ENCODE measurements at places on chromosomes 3 and 15.

- DNase-seq, result no peak
These were observed 74.0 kb downstream of the OXNAD1 start for GRCh38 chr3:16338999-16339398.

- DNase-seq, result peak; percentile 3
These were observed 485.4 kb downstream of the CNTN6 start for GRCh38 chr3:1578124-1578806.

DNA sequence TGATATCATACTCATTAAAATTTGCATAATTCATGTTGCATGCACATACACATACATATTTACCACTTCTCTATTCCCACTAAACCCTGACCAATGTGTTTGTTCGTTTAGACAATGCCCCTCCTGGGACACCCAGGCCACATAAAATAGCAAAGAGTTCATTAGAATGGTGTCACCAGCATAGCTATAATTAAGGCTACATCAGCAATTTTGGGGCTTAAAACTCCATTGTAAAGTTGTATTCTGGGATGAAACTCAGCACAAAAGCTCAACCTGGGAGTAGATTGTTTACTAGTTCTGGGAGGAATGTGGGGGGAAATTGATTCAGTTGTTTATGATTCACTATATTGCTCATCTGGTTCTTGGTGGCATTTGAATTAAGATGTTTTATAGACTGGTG is 522.2 kb upstream of the SUCLG2 start:
- no peak for DNase-seq

DNA sequence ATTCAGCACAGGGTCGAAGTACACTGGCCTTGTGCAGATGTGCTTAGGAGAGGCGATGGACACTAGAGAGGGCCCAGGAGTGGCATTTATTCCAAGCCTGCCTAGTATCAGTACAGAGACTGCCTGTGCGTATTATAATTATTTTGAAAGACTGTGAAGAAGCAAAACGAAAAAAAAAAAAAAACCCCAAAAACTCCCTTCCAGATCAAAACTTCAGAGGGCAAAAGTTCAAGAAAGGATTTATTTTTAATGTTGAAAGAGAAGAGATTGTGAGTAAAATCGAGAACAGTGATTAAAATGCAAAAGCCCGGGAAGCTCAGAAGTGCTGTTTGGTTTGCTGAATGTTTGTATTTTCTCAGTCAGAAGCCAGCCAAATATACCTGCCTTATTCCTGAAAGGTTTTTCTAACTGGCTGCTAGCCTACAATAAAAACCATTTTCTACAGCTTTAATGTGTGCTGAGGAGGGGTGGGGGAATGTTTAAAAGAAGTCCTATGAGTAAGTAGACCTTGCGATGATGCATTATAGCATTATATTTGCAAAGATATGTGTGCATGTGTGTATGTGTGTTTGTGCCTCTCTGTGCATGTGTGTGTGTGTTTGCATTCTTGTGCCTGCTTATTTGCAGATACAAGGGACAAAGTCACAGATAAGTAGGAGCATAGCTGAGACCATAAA is 19.3 kb upstream of the LZTFL1 start:
- DNase-seq, result no peak

GRCh38 chr15:63430766-63431451 is 49.3 kb upstream of the CA12 start:
- no peak for DNase-seq

GRCh38 chr3:117235304-117235703 is 525.7 kb downstream of the TUSC7 start:
- no peak for DNase-seq

GRCh38 chr15:42046597-42046996 is 25.8 kb upstream of the PLA2G4E start:
- DNase-seq, result no peak

DNA sequence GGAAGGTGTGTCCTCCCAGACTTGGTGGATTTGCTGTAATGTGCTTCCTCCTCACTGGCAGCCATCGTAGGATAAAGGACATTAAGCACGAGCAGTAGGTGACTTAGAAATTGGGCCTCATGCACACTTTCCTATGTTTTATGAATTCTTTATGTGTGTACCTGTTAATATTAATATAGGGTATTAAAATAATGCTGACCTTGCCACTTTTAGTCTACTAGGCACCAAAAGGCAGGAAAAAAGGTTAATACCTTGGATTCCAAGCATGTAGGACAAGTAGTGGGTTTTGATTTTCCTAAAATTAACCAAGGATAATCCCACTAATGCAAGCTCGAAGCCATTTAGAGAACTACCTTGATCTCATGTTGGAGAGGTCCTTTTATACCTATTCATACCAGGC is 55.9 kb downstream of the ADAMTSL3 start:
- no peak for DNase-seq

DNA sequence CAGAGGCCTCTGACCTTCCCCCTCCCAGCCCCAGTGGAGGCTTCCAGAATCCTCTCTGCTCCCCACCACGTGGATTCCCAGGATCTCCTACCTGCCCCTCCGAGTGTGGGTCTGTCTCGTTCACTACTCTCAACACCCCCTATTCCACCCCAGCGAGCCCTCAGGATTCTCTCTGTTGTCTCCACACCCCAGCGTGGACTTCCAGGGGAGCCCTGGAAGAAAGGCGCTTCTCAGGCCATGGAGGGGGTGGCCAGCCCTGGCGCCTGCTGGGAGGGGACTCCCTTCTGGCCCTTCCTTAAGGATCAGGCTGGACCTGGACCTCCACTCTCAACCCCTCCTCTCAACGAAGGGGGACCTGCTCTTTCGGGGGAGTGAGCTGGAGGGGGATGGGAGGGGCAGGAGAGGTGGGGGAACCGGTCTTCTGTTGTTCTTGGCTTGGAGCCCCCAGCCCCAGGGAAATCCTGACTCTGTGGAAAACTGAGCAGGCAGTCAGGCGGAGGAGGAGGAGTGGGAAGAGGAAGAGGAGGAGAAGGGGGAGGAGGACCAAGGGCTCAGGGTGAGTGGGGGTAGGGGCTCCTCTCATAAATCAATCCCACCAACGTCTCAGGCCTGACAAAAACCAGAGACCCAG is 32.9 kb downstream of the EPHB3 start:
- no peak for DNase-seq

DNA sequence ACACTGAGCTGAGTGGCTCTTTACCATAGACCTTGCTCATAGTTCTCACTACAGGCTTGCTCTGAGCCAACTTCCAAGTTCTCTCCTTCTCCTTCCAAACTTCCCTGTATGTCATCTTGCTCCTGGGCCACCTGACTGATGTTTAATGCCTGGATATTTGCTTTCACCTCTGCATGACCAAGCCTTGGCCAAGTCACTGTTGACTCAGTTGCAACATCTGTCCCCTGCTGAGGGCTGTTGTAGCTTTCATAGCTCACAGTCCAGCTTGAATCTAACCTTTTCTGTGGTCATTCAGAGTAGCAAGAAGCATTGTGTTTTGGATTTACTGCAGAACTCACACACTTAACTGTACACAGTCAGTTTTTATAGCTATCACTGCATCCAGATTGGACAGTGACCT is 171.8 kb upstream of the ROPN1 start:
- no peak for DNase-seq

- DNase-seq, result no peak
These were observed 245.3 kb downstream of the OCA2 start for GRCh38 chr15:27853624-27854455.

- DNase-seq, result no peak
These were observed 692.9 kb downstream of the GBE1 start for GRCh38 chr3:81068546-81068945.

- no peak for DNase-seq
These were observed 689.9 kb downstream of the TUSC7 start for GRCh38 chr3:117399311-117400078.

GRCh38 chr3:127987309-127987995 is 64.8 kb upstream of the SEC61A1 start:
- DNase-seq, result no peak

- no peak for DNase-seq
These were observed 1.8 kb downstream of the HES1 start for GRCh38 chr3:194137506-194138474.

GRCh38 chr3:46896386-46896785 is 18.9 kb downstream of the PTH1R start:
- DNase-seq, result no peak

DNA sequence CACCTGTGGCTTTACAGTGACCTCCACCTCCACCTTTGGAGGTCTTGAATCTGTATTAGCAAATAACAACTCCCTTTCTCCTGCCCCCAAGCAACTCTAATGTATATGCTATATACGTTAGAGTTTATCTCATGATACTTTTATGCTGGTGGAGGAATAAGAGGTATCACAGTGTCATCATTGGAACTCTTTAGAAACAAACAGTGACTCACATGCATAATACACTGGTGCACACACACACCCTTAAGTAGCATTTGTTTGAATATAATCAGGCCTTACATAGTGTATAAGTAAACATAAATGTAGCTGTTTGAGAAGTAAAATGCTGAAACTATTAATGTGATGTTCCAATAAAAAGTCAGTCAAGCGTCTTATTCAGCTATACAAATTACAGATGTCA is 280.2 kb upstream of the C2CD4B start:
- no peak for DNase-seq

DNA sequence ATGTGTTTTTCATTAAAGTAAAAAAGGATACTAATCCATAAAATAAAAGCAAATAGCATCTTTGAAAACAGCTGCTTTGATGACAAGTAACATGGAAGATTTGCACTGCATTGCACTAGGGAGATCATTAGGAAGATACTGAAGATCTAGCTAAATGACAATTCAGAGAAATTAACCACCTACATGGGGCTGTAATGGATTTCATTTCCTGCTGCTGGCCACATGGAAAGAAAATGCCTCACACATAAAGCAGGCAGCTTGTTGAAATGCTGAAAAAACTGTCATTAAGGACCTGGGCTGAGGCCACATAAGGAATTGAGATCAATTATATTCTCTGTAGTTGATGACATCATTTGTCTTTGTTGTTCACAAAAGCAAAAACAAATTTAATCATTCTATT is 94.1 kb downstream of the PYDC2 start:
- DNase-seq, result no peak

- DNase-seq, result peak; percentile 22
These were observed 455 bp upstream of the SNAP23 start for GRCh38 chr15:42494998-42495360.

DNA sequence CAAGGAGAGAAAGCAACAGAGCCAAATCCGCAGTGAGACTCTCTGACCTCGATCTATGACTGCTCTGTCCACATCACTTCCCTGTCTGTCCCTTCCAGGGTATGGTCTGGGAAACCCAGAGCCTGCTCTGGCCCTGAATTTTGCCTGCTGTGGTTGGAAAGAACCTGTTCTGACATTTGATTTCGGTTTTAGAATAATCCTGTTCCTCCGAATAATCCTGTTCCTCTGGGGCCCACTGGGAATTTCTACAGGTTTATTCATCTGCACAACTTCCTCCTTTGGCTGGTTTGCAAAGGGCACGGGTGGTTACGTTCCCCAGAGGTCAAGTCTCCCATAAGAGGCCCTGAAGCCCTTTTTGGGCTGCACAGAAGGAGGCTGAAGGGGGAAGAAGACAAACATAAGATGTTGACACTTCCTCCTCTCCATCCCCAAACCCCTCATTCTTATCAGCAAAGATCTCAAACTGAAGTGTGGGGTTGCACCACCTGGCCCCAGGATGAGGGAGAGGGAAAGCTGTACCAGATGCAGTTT is 10.6 kb downstream of the LAMP3 start:
- DNase-seq, result no peak

DNA sequence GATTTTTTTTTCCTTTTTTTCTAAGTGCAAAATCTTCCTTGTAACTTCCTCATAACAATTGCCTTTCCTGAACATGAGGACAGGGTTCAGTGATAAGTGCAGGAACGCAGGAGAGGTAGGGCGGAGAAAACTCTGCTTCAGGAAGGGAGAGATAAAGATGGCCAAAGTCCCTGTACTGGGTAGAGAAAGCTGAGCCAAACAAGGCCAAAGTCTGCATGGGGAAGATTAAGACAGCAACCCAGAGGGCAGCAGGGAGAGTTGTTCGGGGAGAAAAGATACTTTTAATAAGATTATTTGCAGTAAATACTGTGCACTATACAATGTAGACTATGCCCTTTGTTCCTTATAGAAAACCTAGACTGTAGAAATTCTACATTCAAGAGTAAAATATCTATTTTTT is 55.4 kb upstream of the LRRFIP2 start:
- DNase-seq, result no peak

DNA sequence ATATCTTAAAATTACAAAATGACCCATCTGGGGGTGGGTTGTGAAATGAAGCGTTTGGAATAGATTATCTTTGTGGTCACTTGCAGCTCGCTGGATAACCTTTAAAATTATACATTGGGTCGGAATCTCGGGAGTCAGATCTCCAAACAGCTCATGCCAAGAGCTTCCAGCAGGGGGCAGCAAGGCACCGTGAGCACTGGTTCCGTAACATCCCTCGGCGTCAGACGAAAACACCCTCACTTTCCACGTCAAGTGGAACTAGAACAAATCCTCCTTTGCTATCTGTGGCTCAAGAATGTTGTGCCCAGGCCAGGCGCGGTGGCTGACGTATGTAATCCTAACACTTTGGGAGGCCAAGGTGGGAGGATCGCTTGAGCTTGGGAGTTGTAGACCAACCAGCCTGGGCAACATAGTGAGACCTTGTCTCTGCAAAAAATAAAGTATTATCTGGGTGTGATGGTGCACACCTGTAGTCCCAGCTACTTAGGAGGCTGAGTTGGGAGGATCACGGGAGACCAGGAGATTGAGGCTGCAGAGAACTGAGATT is 31.1 kb downstream of the UMPS start:
- no peak for DNase-seq

- DNase-seq, result no peak
These were observed at the start of gene TRIM69 for GRCh38 chr15:44736181-44736765. TSS of gene TRIM69 (plus strand) at chr15:44736528. CDS start at chr15:44736705, 177 bp downstream.

GRCh38 chr15:42385206-42385979 is 26.1 kb downstream of the CAPN3 start:
- DNase-seq, result no peak

GRCh38 chr3:16520970-16521881 is 7.7 kb upstream of the RFTN1 start:
- DNase-seq, result no peak

DNA sequence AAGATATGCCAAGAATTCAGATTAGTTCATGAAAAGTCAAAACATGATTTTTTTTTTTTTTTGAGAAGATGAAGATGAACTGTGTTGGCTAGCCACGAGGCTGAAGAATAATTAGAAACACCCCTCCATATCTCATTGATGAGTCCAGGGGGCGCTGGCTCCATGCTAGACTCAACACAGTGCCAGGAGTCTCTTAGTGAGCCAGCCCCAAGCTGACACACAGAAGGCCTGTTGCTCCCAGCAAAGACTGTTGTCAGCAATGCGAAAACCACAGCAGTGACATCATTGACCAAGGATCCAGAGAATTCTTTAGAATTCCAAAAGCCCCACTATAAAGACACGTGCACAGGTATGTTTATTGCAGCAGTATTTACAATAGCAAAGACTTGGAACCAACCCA is 185.2 kb downstream of the ANXA2 start:
- DNase-seq, result no peak

GRCh38 chr3:125128861-125129501 is 73.2 kb upstream of the HEG1 start:
- no peak for DNase-seq

DNA sequence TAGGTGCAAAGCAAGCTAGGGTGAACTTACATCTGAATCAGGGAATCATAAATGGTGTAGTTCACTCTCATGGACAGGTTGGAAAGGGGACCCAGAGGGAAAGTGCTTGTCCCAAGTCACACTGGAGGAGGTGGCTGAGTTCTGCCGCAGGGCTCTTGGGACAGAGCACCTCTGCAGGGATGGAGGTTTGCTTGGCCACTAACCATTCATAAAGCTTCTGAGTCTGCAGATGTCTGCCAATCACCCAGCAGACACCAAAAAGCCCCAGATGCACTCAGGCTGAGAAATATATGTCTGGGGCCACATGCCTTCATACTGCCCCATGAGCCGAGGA is 17.9 kb upstream of the RTP2 start:
- DNase-seq, result no peak
